ENCODE measurements at places on chromosomes 7 and 10.

DNA sequence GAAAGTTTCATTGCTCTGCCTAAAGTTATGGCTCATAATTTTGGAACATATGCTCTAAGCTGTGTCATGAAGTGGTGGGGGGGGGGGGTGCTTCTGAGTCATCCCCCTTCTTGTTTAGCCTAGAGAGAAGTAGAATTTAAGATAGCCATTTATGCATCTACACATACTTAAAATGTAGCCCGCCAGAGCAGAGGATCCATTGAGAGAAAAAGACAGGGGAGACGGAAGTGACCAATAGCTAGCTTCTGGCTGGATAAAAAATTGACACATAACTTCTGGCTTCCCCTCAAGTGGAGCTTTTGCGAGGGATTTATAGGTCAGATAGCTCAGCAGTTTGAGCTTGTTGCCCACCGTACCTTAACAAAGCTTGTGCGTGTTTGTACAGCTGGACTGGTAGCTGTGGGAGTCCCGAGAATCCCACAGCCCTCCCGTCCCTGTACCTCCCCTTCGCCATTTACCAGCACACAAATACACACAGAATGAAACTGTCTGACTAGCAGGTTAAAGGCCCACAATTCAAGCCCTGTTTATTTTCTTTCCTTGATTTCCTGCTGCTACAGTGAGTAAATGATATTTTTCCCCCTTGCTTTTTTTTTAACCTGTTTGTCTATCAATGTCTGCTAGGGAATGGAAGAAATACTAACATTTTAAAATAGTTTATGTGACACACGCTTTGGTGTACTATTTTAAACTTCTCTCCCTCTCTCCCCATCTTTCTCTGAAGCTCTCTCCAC, 232.6 kb upstream of the FERD3L start:
- DNase-seq: no peak

DNA sequence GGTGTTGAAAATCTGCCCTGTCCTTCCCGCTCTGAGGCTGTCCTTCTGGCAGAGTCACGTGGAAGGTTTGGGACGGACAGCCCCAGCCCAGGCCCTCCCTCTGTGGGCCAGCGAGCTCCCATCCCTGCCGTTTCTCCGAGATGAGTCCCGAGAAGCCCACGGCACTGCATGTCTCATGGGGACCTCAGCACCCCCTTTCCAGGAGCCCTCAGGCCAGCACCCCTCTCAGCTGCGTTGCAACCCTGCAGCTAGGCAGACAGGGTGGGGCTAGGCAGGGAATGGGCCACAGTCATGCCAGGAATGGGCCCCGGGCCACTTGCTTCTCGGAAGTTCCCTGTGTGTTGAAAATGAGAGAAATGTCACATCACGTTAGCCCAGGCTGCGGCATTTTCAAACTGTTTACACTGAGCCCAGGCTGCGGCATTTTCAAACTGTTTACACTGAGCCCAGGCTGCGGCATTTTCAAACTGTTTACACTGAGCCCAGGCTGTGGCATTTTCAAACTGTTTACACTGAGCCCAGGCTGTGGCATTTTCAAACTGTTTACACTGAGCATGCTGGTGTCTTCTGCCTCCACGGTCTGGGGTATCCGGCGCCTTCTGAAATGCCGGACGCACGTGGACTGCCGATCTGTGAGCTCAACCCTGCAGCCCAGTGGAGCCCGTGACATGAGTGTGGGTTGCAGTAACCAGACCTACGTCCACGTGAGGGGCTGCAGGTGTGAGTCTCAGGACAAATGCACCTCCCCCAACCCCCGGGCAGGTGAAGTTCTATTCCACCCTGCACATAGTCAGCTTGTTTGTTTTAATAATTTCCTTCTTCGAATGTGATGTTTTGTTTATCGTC, 42.6 kb downstream of the FAM20C start:
- no peak for DNase-seq

DNA sequence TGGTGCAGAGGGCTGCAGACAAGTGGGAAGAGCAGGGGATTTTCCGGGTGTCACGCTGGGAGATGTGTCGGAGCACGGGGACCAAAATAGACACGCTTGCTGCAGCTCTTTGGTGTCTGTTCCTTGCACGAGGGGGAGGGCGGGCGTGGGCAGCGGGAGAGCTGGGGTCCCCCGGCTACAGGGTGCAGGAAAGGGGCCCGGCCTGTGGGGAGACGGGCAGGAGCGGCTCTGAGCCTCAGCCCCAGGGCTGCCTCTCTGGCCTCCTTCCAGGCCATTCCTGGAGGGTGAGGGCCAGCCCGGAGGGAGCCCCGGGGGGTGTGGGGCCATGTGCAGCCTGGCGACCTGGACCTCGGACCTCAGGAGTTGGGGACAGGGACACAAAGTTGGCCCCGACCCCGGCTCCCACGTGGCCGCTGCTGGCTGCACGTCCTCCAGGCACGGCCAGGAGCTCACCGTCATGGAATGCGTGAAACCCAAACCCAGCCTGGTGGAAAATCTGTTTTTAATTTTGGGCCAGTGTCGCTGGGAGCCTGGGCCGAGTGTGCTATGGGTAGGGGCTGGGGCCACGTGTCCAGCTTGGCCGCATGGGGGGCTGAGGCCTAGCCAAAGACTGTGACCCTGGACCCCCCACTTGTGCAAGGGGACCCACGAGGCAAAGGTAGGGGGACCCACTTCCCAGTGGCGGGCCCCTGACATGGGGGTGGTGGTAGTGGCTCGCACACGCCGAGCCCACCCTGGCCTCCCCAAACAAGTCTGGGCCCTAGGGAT, 6.6 kb downstream of the TTYH3 start:
- DNase-seq: no peak

DNA sequence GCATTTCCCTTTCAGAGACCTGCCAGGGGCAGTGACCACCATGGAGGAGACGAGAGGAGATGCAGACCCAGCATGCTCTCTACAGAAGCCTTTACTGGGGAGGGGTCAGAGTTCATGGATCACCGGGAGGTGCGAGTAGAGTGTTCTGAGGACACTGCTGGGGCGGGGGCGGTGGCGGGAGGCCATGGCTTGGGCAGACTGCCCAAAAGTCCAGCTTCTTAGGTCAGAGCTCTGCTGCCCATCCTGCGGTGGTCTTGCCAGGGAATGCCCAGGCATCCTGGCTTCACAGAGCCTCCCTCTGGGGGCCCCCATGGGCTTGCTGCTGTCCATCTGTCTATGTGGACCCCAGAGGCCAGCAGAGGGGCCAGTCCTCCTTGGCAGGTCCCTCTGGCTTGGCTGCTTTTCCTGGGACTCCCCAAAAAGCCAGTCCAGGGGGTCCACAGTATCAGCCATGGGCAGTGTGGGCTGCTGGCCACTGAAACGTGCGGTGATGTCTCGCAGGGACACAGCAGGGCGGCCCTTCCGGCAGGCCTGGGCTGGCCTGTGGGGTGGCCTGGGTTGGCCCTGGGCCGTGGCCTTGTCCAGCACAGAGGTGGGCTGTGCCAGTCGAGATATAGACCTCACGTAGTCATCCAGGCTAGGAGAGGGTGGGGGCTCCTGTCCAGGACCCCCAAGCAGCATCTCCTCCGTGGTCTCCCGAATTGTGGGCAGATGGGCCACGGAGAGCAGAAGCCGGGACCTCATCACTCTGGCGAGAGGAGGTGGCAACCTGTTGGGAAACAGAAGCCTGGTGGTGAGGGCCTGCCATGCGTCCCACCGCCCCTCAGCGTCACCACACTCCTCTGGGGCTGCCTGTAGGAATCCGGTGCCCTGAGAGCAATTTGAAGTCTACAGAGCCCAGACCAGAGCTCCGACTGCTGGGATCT, 1.1 kb downstream of the DEPP1 start:
- DNase-seq: no peak

DNA sequence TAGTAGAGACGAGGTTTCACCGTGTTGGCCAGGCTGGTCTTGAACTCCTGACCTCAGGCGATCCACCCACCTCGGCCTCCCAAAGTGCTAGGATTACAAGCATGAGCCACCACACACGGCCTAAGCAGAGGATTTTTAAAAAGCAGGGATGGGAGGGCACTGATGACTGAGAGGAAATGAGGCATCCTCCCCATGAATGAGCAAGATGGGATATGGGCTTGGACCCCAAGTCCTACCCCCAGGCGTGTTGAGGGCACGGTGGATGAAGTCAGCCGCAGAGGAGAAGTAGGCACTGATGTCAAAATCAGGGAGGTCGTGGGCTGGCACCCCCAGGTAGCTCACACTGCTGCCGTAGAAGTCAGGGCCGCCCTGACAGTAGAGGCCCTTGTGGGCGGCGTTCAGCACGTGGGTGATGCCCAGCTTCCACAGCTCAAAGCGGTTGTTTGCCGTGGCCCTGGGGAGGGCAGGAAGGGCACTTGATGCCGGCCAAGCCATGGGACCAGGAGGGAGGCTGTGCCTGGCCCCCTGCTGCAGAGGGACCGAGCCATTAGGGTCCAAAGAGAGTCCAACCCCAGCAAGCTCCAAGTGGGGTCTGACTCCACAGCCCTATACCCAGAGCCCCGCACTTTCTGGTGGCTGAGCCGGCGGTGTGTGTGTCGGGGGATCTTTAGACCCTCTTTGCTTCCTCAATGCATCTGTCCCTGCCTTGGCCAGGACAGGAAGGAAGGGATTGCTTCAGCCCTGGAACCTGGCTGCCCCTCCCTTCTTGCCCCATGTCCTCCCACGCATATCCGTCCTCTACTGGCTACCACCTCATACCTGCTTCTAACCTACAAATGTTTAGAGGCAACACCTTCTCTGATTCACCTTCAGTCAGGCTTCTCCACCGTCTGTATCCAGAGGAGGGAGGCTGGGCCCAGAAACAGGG, 3.4 kb upstream of the SAMD8 start:
- DNase-seq: no peak

GRCh38 chr10:317271-317769, 182.1 kb downstream of the ZMYND11 start:
- DNase-seq: no peak

- peak; percentile 11 for DNase-seq
Observed at GRCh38 chr10:58662314-58662713, 149.6 kb downstream of the BICC1 start.

DNA sequence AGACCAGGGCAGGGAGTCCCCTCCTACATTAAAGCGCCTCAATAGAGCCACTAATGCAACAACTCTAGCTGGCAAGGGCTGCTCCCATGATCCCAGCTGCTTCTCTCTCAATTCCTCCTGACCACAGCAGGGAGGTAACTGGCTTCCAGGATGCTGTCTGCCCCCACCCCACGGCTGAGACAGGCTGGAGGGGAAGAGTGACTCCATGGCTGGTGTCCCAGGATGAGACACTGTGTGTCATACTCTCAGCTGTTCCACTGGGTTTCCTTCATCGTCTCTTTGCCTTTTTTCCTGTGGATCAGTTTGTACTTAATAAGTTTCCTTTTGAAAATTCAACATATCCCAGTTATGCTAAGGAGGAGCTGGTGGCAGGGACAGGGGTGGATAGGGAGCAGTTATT, 27.7 kb upstream of the MYH16 start:
- peak; percentile 50 for DNase-seq

DNA sequence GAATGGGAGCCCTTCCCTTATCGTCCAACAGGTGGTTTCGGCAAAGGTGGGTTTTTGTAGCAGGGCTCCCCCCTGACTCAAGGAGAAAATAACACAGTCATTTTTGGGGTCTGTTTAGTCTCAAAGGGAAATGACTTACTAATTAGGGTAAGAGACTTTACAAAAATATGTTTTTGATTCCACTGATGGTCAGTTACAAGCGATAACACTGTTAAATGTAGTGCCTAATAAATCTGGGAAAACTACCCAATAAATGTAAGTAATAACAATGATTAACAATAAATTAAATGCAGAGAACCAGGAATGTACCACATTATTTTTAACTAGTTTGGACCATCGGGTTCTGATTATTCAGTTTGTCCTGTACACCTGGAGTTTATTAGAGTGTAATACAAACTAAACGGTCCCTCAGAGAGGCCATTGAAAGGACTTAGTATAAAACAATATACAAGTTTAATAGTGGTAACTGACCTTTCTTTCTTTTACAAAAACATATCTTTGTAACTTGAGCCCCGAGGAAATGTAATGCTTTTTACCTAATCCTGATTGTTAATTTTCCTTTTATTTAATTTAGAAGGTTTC, 216.2 kb upstream of the HABP2 start:
- no peak for DNase-seq

- no peak for DNase-seq
Observed at GRCh38 chr10:43943818-43944360, 295.2 kb upstream of the ZNF32 start.

GRCh38 chr10:121448766-121449421, 149.3 kb downstream of the FGFR2 start:
- DNase-seq: no peak

- DNase-seq: no peak
Observed at GRCh38 chr10:109978481-109978880, 29.3 kb upstream of the ADD3 start.

- DNase-seq: no peak
Observed at GRCh38 chr7:17560516-17560915, 262.1 kb downstream of the AHR start.

DNA sequence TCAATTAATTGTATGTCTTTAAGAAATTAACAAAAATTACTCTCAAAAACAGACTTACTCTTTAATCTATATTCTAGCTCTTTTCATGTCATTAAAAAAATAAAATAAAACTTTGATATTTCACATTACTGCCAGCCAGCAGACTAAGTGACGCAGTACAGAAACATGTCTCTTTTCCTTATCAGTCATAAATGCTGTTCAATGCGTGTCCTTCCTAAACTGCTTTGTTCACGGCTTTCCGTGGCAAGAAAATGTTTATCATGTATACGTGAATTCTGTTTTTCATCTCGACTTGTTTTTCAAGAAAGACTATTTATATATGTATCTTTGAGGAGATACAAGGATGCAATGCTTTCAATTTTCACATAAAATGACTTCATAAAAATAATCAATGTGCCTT, 182.4 kb downstream of the DOCK4 start:
- DNase-seq: no peak

GRCh38 chr7:82810558-82811259, 352.0 kb downstream of the PCLO start:
- peak; percentile 79 for DNase-seq

Measured in RKO (cell line).